ENCODE measurements at places on chromosomes 12 and 14. TPM values are rescaled to one million over a fixed set of nuclear protein-coding genes. Genes with fewer than 3 reads are reported as not detected.

Gene PPP4R3A
- total RNA-seq, result 67.9 TPM

Gene CEP170B
- 35.6 TPM for total RNA-seq

Gene GRIP1
- 0.33 TPM for total RNA-seq

DNA sequence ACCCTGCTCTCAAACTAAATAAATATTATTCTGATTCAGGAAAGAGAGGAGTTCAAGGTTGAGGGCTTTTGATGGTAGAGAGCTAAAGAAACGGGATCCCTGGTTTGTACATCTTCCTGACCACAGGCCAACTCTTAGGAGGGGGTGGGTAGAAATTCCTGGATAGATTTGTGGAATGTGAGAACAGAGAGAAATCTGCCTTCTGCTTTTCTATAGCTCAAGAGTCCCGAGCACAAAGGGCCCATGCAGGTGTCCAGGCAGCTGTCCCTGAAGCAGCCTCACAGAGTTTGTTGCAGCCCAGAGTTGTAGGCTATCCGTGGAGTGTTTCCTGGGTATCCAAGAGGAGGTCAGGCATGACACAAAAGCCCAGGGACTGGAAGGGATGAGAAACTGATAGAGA is 198.6 kb downstream of the BCAT1 start:
- no peak overlapping the region for H3K4me3 ChIP-seq
- no peaks in the 10 kb centered on the region for H3K36me3 ChIP-seq
- H3K27me3 ChIP-seq, result no peaks in the 10 kb centered on the region
- H3K4me1 ChIP-seq, result no peaks in the 10 kb centered on the region

- H3K4me1 ChIP-seq, result no peaks in the 10 kb centered on the region
- no peak overlapping the region for H3K4me3 ChIP-seq
- H3K36me3 ChIP-seq, result no peaks in the 10 kb centered on the region
- H3K27ac ChIP-seq, result no peak overlapping the region
Measured at GRCh38 chr12:117994551-117995438, 21.7 kb upstream of the RFC5 start.

GRCh38 chr14:33999771-34000291 is 49.0 kb upstream of the EGLN3 start:
- H3K27me3 ChIP-seq, result no peaks in the 10 kb centered on the region
- DNase-seq, result no peak
- H3K36me3 ChIP-seq, result no peaks in the 10 kb centered on the region
- no peak overlapping the region for H3K27ac ChIP-seq
- H3K4me3 ChIP-seq, result no peak overlapping the region

GRCh38 chr14:36268121-36268520 is 52.3 kb downstream of the MBIP start:
- DNase-seq, result no peak
- no peak overlapping the region for H3K4me3 ChIP-seq
- H3K27me3 ChIP-seq, result no peaks in the 10 kb centered on the region
- peaks cover 7% of the 10 kb centered on the region for H3K4me1 ChIP-seq

DNA sequence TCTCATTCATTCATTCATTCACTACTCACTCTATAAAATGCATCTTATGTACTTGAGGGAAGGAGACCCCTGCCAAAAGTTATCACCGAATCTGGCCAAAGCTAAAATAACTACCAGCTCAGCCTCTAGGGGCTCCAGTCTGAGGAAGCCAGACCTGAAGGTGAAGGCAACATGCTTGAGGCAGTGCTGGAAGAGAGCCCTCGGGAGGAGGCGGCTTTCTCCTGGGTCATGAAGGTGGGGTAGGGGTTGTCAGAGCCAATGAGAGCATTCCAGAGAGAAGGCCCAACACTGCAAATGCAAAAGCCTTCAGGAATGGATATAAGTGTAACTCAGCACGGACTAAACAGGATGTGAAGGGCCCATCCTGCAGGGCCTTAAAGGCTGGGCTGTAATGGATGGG is 62.4 kb downstream of the GSC start:
- no peak for DNase-seq
- H3K27me3 ChIP-seq, result no peaks in the 10 kb centered on the region
- H3K4me1 ChIP-seq, result no peaks in the 10 kb centered on the region
- no peak overlapping the region for H3K27ac ChIP-seq

- peaks cover 25% of the 10 kb centered on the region for H3K4me1 ChIP-seq
- no peak overlapping the region for H3K27ac ChIP-seq
- no peaks in the 10 kb centered on the region for H3K36me3 ChIP-seq
- no peak for DNase-seq
Measured at GRCh38 chr12:79927772-79928474, 7.0 kb downstream of the PPP1R12A start.

DNA sequence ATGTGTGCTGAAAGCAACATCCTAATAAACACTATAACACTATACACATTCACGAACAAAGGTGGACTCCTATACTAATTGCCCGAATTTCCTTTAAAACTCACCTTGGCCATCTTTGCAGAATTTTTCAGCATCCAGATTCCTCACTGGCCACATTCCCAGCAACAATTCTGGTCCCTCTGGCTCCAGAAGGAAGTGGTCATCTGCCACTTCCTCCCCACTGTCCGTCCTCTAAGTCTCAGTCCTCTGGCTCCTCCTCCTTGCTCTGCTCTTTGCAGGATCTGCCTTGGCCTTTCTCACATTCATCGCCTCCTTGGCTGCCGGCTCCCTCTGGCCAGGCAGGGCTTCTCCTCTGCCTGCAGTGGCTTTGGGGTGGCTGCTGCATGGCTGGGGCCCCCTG is 426.0 kb downstream of the FUT8 start:
- no peak overlapping the region for H3K4me3 ChIP-seq
- H3K36me3 ChIP-seq, result no peaks in the 10 kb centered on the region
- DNase-seq, result no peak
- no peak overlapping the region for H3K27ac ChIP-seq
- H3K4me1 ChIP-seq, result peaks cover 5% of the 10 kb centered on the region
